ENCODE measurements at places on chromosomes 2 and 18.

DNA sequence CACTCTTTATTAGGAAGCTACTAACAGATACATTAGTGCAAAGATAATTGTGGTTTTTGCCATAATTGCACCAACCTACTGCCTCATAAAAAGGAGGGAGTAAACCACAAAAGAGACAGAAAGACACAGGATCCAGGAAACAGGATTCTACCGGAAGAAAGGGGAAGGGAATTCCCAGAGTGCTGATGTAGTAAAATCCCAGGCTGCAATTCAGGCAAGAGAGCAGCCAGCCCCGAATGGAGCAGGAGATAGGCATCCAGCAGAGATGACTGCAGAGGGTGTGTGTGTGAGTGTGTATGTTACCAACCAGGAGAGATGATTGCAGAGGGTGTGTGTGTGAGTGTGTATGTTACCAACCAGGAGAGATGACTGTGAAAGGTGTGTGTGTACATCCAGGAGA, 84.4 kb downstream of the KCNS3 start:
- DNase-seq, result peak; percentile 7

DNA sequence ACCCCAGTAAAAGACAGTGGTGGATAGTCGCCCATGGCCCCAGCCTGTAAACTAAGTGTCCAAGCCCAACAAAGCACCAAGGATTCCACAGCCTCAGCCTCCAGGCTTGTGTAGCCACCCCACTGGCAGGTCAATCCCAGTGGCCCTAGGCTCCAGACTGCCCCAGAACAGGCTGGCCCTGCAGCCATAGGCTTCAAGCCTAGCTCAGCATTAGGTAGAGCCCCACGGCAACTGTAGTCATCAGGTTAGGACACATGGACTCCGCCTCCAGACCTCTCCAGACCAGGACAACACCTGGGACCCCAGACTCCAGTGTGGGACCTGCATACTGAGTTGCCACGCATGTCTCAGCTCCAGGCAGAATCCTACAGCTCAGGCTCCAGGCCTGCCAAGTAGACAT, 1590.6 kb upstream of the DDX18 start:
- no peak for DNase-seq

- DNase-seq, result no peak
These were observed 43.9 kb downstream of the SOX11 start for GRCh38 chr2:5736050-5736449.

GRCh38 chr18:42228581-42228980, 273.5 kb downstream of the PIK3C3 start:
- DNase-seq, result no peak

GRCh38 chr2:96118698-96119388, 2.5 kb upstream of the ADRA2B start:
- no peak for DNase-seq

DNA sequence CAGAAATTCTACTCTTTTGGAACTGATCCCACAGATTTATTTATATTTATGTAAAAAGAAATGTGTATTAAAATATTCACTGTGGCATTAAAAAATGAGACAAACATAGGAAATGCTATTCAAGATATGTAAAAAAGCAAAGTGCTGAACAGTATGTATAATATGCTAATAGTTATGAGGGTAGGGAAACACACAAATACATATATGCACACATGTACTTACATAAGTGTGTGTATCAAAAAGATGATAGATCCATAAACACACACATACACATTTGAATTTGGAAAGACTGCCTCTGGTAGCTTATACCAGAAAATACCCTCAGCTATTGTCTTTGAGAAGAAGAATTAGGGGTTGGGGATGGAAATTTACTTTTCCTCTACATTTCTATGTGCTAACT, 103.2 kb downstream of the MREG start:
- DNase-seq, result no peak

GRCh38 chr2:95043300-95044093, 18.0 kb downstream of the MAL start:
- DNase-seq, result peak; percentile 31

GRCh38 chr2:216789081-216789480, 70.8 kb downstream of the TNP1 start:
- no peak for DNase-seq

GRCh38 chr2:234846599-234847363, 105.0 kb upstream of the SH3BP4 start:
- DNase-seq, result no peak

- no peak for DNase-seq
These were observed 890.7 kb upstream of the POU3F3 start for GRCh38 chr2:103963146-103963725.

- DNase-seq, result no peak
These were observed 7.8 kb upstream of the UGT1A9 start for GRCh38 chr2:233663911-233664310.

DNA sequence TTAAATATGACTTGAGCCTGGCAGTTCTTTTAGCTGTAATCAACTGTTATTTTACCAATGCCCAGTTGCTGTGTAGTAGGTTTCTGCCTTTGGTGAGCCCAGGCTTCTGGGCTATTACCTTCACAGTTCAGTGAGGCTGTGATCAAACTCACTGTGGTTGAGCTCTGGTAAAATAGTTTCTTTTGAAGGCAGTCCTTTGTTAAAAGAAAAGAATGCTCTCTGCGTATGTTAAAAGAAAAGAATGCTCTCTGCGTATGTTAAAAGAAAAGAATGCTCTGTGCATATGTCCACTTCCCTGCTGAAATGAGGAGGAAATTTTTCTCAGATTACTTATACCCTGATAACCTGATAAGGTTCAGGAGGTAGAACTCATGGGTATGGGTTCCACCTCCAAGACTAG, 244.3 kb downstream of the RNF144A start:
- DNase-seq, result no peak

DNA sequence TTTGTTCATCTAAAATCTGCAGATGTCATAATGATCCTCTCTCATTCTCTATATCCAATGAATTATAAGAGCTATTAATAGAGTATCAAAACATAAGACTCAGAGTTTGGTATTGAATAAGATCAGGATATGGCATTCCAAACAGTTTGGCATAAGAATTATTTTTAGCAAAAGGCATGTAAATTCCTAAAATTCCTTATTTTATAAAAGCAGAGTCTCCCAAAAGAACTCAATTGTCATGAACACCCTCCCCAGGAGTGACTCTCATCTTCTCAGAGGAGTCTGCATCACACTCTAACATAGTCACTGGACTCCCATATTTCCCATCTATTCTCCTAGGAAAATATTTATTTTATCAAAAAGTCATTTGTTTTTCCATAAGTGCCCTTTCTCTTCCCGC, 1710.2 kb upstream of the SLC39A10 start:
- DNase-seq, result no peak

GRCh38 chr2:23619941-23620340, 235.0 kb downstream of the KLHL29 start:
- no peak for DNase-seq

DNA sequence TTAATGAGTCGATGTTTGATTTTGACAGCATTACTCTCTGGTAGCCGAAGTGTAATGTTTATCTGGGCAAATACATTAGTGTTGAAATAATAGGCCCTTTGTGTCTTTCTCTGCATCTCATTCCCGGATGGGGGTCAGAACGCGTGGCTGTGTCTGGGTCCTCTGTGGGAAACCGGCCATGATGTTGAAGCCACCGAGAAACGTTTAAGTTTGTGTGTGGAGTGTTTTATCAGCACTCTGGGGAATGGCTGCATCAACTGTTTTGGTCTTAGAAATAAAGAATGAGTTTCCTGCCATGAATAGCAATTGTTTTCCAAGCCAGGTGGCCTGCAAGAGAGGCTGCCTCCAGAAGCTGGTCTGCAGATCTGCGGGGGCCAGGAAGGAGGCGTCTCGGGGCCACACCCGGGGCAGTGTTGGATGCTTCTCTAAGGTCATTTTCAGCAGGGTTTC, 69.7 kb downstream of the RNF144A start:
- DNase-seq, result no peak

DNA sequence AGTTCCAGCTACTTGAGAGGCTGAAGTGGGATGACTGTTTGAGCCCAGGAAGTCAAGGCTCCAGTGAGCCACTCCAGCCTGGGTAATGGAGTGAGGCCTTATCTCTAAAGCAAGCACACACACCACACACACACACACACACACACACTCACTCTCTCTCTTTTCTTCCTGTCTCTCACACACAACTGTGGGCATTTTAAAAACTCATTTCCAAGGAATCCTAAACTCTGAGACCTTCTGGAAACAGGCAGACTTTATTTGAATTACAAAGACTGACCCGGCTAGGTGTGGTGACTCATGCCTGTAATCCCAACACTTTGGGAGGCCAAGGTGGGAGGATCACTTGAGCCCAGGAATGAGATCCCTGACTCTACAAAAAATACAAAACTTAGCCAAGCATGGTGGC, 21.3 kb downstream of the WDSUB1 start:
- no peak for DNase-seq

GRCh38 chr18:22136395-22136794, 33.0 kb upstream of the GATA6 start:
- DNase-seq, result peak; percentile 8

- no peak for DNase-seq
These were observed 73.7 kb upstream of the TPO start for GRCh38 chr2:1339388-1340140.

- no peak for DNase-seq
These were observed 182.1 kb downstream of the NOL4 start for GRCh38 chr18:34042423-34043146.

DNA sequence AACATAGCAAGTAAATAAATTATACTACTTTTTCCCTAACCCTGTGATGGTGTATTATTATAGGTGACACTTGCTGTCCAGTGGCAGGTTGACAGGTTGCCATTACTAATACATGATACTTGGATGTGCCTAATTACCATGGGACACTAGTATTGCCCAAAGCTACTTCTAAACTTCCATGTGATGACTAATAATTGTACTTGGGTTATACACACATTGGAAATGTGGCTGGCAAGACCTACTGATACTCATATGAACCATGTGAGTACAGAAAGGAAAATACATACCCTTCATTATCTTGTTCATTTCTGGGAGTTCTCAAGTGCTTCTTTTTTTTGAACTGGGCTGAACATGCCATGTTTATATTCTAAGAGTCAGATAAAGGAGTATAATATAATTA, 156.4 kb downstream of the IKZF2 start:
- no peak for DNase-seq

GRCh38 chr2:229407170-229407569, 136.1 kb upstream of the PID1 start:
- peak; percentile 92 for DNase-seq

- DNase-seq, result no peak
These were observed 31.0 kb downstream of the TSPYL6 start for GRCh38 chr2:54224997-54225396.

DNA sequence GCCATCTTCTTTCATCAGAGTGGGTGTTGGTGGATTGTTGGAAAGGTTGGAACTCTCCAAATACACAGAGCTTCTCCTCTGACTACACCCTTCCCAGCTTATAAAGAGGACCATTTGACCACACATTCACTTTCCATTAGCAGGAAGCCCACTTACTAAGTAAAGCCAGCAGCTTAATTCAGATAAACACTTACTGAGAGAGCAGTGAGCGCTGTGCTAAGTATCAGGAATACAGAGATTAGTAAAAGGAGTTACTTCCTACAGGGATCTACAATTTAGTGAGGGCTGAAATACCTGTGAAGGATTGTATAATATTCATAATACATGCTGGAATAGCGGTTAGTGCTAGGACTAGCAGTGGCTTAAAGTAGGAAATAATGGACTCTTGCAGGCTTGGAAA, 343.0 kb downstream of the NYAP2 start:
- no peak for DNase-seq

GRCh38 chr2:9690252-9690651, 59.5 kb upstream of the YWHAQ start:
- peak; percentile 86 for DNase-seq

DNA sequence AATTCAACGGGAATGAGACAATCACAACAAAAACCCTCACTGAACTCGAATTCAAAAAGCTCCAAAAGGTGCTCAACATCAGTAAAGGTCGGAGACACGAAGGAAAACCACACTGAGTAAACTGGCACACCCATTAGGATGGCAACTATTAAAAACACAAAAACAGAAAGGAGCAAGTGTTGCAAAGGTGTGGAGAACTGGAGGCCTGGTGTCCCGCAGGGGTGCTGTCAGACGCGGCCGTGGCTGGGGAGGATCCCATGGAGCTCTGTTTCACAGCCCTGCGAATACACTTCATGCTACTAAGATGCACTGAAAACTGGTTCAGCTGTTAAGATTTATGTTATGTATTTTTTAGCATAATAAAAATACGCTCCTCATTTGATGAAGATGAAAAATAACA, 730.6 kb downstream of the GALR1 start:
- no peak for DNase-seq

GRCh38 chr2:241006412-241006811, 8.0 kb downstream of the SNED1 start:
- no peak for DNase-seq

- DNase-seq, result no peak
These were observed 329.8 kb downstream of the RDH14 start for GRCh38 chr2:18230668-18231067.

GRCh38 chr18:4144201-4144600, 310.9 kb downstream of the DLGAP1 start:
- no peak for DNase-seq

DNA sequence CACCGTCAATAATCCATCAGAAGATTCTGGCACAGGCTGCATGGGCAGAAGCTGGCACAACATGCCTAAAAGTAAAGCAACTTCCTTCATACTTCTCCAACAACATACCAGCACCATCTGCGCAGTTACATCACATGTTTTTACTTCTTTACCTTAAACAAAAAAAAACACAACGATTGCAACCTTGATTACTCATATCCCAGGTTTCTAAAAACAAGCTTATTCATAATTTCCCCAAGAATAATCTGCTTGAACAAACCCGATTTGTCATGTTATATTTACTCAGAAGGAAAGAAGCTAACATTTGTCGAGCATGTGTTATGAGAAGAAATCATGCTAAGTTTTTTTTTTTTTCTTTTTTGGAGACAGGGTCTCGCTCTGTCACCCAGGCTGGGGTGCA, 54.7 kb downstream of the THADA start:
- DNase-seq, result no peak
